Right lung (tissue), 10 donors: ENCODE measurements at places on chromosomes 4 and X. TPM values are rescaled to one million over a fixed set of nuclear protein-coding genes. Genes with fewer than 3 reads are reported as not detected.

The GABRB1 gene
- not detected for polyA plus RNA-seq

The TAF7L gene
- polyA plus RNA-seq: 0.37 TPM

The STIM2 gene
- polyA plus RNA-seq: 57.4 TPM

The UGT2B10 gene
- not detected for polyA plus RNA-seq

The SLC2A9 gene
- polyA plus RNA-seq: 3.4 TPM

The DMD gene
- polyA plus RNA-seq: 58.0 TPM

The TFDP3 gene
- not detected for polyA plus RNA-seq

The MBTPS2 gene
- 17.5 TPM for polyA plus RNA-seq

The TRPC5OS gene
- not detected for polyA plus RNA-seq

The FAM47A gene
- not detected for polyA plus RNA-seq

The TMPRSS11D gene
- polyA plus RNA-seq: 0.08 TPM

The EDA2R gene
- 0.84 TPM for polyA plus RNA-seq

The CXCL1 gene
- 2.9 TPM for polyA plus RNA-seq

The PLRG1 gene
- 79.0 TPM for polyA plus RNA-seq

The SLC49A3 gene
- 12.5 TPM for polyA plus RNA-seq

The MAOB gene
- polyA plus RNA-seq: 10.9 TPM

The ADH7 gene
- not detected for polyA plus RNA-seq

The LETM1 gene
- 13.9 TPM for polyA plus RNA-seq

The OCRL gene
- polyA plus RNA-seq: 23.3 TPM

The HS3ST1 gene
- 3.1 TPM for polyA plus RNA-seq

The OTUD6A gene
- not detected for polyA plus RNA-seq

The CPZ gene
- polyA plus RNA-seq: 3.7 TPM

The VMA21 gene
- 16.9 TPM for polyA plus RNA-seq

The MAGEA8 gene
- polyA plus RNA-seq: 0.12 TPM

The TGIF2LX gene
- not detected for polyA plus RNA-seq

The SSX2 gene
- not detected for polyA plus RNA-seq

The ITM2A gene
- 59.6 TPM for polyA plus RNA-seq

The F8A3 gene
- polyA plus RNA-seq: 2.6 TPM

The PAGE4 gene
- 0.34 TPM for polyA plus RNA-seq

The JADE3 gene
- 17.0 TPM for polyA plus RNA-seq

The CCDC110 gene
- polyA plus RNA-seq: 3.5 TPM

The PPARGC1A gene
- polyA plus RNA-seq: 3.7 TPM

The PIGA gene
- polyA plus RNA-seq: 24.8 TPM

The ARHGAP4 gene
- 17.1 TPM for polyA plus RNA-seq

The SLBP gene
- polyA plus RNA-seq: 64.2 TPM

The GRK4 gene
- 15.6 TPM for polyA plus RNA-seq

The RLIM gene
- polyA plus RNA-seq: 31.6 TPM

The TMPRSS11A gene
- polyA plus RNA-seq: 0.09 TPM

The MAGEB18 gene
- not detected for polyA plus RNA-seq

The GPR173 gene
- polyA plus RNA-seq: 18.1 TPM

The FAM13A gene
- polyA plus RNA-seq: 65.3 TPM

The XAGE1A gene
- not detected for polyA plus RNA-seq

The ADRA2C gene
- polyA plus RNA-seq: 0.46 TPM

The MAGEA10 gene
- not detected for polyA plus RNA-seq
